ENCODE measurements at places on chromosomes 13 and 19.

- DNase-seq: no peak
These were observed 388.1 kb downstream of the KCNRG start for GRCh38 chr13:50403311-50403710.

DNA sequence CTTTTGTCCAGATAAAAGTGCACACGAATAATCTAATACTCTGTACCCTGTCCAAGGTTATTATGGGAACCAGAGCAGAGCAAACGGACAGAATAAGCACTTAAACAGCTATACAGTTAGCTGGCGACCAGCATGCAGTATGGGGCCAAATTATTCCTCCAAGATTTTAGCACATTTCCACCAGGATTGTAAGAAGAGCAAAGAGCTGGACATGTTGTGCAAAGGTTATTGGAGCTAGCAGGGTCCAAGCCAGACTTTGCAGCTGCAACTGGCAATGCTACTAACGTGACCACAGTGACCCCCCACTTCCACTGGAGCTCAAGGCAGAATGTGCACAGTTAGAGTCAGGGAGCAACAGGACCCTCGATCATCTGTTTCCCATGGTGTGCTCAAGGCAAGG lies 89.9 kb downstream of the COL4A1 start:
- no peak for DNase-seq

GRCh38 chr19:36266375-36266961 lies 51.6 kb downstream of the ZNF146 start:
- no peak for DNase-seq

GRCh38 chr19:21202865-21203494 lies 61.1 kb downstream of the ZNF431 start:
- peak; percentile 52 for DNase-seq

DNA sequence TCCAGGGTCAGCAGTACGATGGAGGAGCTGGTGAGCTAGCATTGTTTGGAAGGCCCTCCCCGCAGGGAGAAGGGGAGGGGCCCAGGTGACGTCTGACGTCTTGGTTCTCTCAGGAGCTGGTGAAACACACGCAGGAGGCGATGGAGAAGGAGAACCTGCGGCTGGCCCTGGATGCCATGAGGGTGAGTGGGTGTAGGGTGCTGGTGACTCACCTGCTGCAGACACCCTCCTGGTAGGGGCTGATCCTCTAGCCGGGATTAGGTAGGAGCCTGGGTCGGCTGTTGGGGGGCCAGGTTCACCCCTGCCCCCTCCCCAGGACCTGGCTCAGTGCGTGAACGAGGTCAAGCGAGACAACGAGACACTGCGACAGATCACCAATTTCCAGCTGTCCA lies 55.8 kb downstream of the VAV1 start:
- DNase-seq: no peak

- DNase-seq: no peak
These were observed 71.2 kb upstream of the ADGRE5 start for GRCh38 chr19:14310055-14310454.

- DNase-seq: no peak
These were observed 387.1 kb upstream of the SGCG start for GRCh38 chr13:22793598-22794134.

DNA sequence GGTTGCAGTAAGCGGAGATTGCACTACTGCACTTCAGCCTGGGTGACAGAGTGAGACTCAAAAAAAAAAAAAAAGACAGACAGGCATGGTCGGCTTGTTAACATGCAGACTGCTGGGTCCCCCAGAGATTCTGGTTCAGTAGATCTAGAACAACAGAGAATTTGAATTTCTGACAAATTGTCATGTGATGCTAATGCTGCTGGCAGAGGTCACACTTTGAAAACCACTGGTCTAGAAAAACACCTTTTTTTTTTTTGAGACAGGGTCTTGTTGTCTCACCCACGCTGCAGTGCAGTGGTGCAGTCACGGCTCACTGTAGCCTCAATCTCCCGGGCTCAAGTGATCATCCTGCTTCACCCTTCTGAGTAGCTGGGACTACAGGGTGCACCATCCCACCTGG lies 7.7 kb upstream of the LRFN3 start:
- no peak for DNase-seq

GRCh38 chr13:51978796-51979556 lies 32.3 kb downstream of the ATP7B start:
- no peak for DNase-seq

DNA sequence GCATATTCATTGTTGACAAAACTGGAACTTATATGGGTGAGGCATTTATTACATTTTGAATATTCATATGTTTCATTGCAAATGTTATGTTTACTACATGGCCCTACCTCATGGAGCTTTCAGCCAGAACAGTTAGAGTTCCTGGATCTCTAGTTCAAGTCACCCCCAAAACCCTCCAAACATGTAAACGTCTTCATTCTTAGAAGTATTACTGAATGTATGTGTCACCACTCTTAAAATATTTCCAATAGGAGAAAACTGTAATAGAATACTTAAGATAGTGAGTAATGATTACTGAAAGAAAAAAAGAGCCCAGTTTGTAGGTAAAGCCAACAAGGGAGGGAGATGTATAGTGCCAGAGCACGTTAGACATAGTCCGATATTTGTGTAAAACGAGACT lies 23.5 kb downstream of the URI1 start:
- DNase-seq: no peak

DNA sequence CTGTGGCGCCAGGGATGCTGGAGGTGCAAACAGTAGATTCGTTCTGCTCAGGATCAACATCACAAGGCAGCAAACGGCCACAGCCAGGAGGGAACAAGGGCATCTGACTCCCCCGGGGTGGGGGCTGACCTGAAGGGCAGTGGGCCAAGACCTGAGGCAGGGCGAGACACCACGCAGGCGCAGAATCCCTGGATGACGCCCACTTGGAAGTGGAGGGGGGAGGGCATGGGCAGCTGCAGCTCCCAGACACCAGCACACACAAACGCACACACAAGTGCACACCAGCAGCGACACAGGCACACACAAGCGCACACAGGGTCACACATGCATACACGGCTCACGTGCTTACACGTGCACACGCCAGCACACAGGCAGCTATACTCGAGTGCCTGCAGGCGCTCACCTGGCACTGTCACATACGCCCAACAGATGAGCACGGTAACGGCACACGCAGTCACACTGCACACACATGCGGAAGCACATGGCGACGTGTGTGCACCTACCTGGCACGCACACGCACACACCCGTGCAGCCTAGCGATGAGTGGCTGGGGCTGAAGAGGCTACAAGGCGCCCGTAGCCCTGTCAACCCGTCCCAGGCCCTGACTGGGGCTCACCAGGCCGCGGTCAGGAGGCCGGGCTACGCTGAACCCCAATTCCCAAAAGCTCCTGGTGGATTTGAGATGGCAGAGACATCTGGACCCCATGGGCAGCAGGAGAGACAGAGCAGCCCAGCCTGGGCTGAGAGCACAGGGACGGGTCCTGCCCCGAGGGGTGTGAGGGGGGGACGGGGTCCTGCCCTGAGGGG lies 5.5 kb downstream of the C2CD4C start:
- no peak for DNase-seq

- no peak for DNase-seq
These were observed 826.0 kb upstream of the PRR20A start for GRCh38 chr13:56314765-56315164.
